ENCODE measurements at places on chromosomes 7 and 10. TPM values are rescaled to one million over a fixed set of nuclear protein-coding genes. Genes with fewer than 3 reads are reported as not detected.

Gene PLXDC2
- 26.8 TPM for total RNA-seq

Gene AASS
- total RNA-seq: 21.4 TPM

Gene GRM3
- not detected for total RNA-seq

Gene GPR37
- 0.09 TPM for total RNA-seq

Gene ANXA11
- 343 TPM for total RNA-seq

Gene NUP205
- 20.6 TPM for total RNA-seq

Gene SCART1
- 0.65 TPM for total RNA-seq

Gene EPHB6
- 0.76 TPM for total RNA-seq

Gene MSS51
- total RNA-seq: 1.7 TPM

Gene BEND7
- 12.7 TPM for total RNA-seq

Gene ZNF736
- total RNA-seq: 7.4 TPM

Gene CACNB2
- 50.5 TPM for total RNA-seq

- H3K27ac ChIP-seq: no peak overlapping the region
- DNase-seq: no peak
- peaks cover 11% of the 10 kb centered on the region for H3K4me1 ChIP-seq
- H3K4me3 ChIP-seq: peak overlapping the region; percentile 37
Measured at GRCh38 chr7:44962483-44963251, 16.1 kb downstream of the MYO1G start.

DNA sequence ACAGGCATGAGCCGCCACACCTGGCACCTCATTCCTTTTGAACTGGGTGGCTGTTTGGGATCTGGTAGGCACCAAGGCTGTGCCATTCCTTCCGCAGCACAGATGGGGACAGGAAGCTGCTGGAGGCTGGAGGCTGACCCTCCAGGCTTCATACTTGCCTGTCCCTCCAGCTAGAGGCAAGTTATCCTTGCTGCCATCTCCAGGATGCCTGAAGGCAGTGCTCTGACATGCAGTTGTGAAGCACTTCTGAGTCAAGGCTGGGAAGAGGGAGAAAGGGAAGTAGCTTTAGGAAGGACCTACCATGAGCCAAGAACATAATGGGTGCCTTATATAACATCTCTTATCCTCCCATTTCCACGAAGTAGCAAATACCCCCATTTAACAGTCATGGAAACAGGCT, 9.5 kb downstream of the MARVELD1 start:
- H3K36me3 ChIP-seq: no peaks in the 10 kb centered on the region
- H3K27ac ChIP-seq: no peak overlapping the region
- H3K4me1 ChIP-seq: peaks cover 13% of the 10 kb centered on the region
- H3K4me3 ChIP-seq: no peak overlapping the region

DNA sequence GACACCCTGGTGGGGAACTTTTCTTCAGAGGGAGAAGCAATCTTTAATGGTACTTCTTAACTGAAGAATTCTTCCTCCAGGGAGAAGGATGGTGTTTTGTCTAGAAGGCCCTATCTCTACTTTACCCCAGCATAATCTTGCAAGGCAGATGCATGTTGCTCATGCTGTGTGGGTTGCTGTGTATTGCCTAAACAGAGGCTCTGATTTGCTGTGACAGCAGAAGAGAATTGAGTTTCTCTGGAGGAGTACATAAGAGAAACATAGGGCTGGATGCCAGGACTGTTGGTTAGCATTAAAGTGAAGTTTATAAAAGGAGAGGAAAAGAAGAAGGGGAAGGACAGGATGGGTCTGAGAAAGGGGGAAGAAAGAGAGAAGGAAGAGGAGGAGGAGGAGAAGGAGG, 248.1 kb upstream of the HPS1 start:
- no peak overlapping the region for H3K27ac ChIP-seq
- no peaks in the 10 kb centered on the region for H3K4me1 ChIP-seq
- DNase-seq: no peak
- H3K4me3 ChIP-seq: no peak overlapping the region
- no peaks in the 10 kb centered on the region for H3K36me3 ChIP-seq

GRCh38 chr7:69674701-69675182, 76.5 kb downstream of the AUTS2 start:
- H3K4me1 ChIP-seq: no peaks in the 10 kb centered on the region
- DNase-seq: no peak
- H3K27ac ChIP-seq: no peak overlapping the region
- no peaks in the 10 kb centered on the region for H3K36me3 ChIP-seq
- no peaks in the 10 kb centered on the region for H3K27me3 ChIP-seq

GRCh38 chr7:94928168-94928707, 20.8 kb downstream of the PPP1R9A start:
- no peak overlapping the region for H3K27ac ChIP-seq
- H3K4me3 ChIP-seq: no peak overlapping the region
- H3K27me3 ChIP-seq: no peaks in the 10 kb centered on the region

DNA sequence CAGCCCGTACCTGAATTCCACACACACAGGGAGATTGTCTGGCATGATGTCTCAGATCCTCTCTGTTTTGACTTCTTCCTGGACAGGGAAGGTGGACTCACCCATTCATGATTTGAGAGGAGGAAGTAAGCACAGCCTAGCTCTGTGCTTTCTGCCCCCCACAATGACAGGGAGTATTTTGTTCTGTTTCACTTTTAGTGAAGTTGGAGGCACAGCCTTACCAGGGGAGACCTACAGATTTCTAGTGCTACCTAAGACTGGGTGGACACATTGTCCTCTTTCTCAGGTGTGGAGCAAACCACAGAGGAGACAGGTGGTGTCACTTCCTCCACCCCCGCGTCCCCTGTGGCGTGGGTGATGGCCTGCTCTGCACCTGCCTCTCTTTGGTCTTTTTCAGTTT, 408.6 kb upstream of the PFKP start:
- H3K36me3 ChIP-seq: no peaks in the 10 kb centered on the region
- no peak overlapping the region for H3K4me3 ChIP-seq
- H3K27me3 ChIP-seq: no peaks in the 10 kb centered on the region

DNA sequence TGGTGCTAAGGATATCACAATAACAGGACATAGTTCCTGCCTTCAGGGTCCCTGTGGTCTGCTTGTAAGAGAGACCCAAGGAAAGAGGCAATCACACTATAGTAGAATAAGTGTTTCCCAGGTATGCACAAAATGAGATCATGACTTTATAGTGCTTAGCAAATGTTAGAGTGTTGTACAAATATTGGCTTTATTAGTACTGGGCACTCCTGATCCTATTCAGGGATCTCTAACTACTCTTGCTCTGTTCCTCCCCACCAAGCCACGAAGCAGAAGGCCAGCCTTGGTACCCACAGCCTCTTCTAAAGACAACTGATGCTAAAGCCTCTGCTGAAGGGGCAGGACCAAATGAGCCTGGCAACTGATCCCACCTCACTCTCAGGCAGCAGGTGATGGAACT, 75.1 kb downstream of the HERPUD2 start:
- no peaks in the 10 kb centered on the region for H3K27me3 ChIP-seq
- H3K36me3 ChIP-seq: no peaks in the 10 kb centered on the region
- peaks cover 7% of the 10 kb centered on the region for H3K4me1 ChIP-seq
- H3K27ac ChIP-seq: no peak overlapping the region
- no peak overlapping the region for H3K4me3 ChIP-seq

DNA sequence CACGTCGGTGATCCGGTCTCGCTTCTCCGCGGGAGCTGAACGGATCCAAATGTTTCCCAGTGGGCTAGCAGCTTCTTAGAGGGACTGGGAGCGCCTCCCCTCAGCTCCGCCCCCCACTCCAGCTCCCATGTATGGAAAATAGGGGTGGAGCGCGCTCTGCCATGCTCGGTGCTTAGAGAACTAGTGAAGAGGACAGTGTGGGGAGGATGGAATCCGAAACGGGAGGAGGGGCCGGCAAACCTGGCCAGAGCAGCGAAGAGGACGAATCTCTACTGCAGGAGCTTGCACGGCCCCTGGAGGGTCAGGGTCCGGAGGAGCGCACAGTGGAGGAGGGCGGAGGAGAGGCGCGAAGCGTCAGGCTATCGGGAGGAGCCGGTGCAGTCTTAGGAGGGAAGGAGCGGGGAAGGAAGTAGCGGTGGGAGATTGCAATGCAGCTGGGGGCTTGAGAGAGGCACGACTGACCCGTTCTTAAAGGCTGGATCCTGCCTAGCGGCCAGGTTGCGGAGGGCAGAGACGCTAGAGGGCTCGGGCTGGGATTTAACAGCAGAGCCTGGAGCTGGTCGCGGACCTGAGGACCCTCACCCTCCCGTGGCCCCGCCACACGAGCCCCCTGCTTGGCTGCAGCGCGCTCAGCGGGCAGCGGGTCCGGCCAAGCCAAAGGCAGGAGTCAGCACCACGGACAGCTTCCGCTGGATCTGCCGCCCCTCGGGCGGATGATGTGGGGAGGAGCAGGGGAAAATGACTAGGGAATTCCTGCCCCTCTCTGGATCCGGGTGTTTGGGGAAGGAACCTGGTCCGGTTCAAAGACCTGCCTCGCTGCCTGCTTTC, at the start of gene PRLHR:
Gene PRLHR, minus strand, starts transcription at position 51 of the 828 bp plus-strand sequence. CDS start 404 bp downstream, outside the sequence.
- peaks cover 6% of the 10 kb centered on the region for H3K4me1 ChIP-seq
- no peaks in the 10 kb centered on the region for H3K36me3 ChIP-seq
- no peak within 1 kb of the TSS for H3K4me3 ChIP-seq

DNA sequence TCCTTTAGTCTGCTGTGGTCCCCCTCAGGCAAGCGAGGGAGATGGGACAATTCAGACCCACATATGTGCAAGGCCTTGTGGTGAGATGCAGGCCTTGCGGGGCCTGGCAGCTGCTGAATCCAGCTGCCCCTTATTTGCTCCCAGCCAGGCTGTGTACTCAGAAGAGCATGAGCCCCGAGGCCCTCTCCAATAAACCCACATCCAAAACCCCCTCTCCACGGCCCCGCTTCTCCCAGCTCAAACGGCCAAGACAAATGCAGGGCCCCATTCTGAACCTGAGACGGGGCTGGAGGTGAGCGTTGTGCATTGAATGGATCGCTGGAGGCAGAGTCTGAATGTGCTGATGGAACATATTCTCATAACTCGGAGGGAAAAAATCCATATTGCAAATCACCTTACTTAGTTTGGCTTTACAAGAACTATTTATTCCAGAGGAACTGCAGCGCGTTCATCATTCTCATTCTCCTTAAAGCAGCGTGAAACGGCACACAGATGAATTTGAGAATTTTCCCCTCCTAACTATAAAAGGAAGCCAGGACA, 169.2 kb upstream of the LYZL2 start:
- no peak for DNase-seq
- no peak overlapping the region for H3K4me3 ChIP-seq
- no peaks in the 10 kb centered on the region for H3K27me3 ChIP-seq

- H3K4me1 ChIP-seq: peaks cover 14% of the 10 kb centered on the region
- H3K36me3 ChIP-seq: no peaks in the 10 kb centered on the region
Measured at GRCh38 chr10:12844811-12845483, 156.6 kb downstream of the CCDC3 start.

GRCh38 chr7:20146451-20146850, 70.7 kb downstream of the MACC1 start:
- H3K36me3 ChIP-seq: no peaks in the 10 kb centered on the region
- H3K4me3 ChIP-seq: no peak overlapping the region
- H3K27ac ChIP-seq: no peak overlapping the region
- H3K27me3 ChIP-seq: no peaks in the 10 kb centered on the region

- no peaks in the 10 kb centered on the region for H3K36me3 ChIP-seq
- no peaks in the 10 kb centered on the region for H3K27me3 ChIP-seq
- H3K27ac ChIP-seq: no peak overlapping the region
Measured at GRCh38 chr10:14383266-14383665, 52.5 kb upstream of the FRMD4A start.

- H3K4me1 ChIP-seq: peaks cover 18% of the 10 kb centered on the region
- H3K27me3 ChIP-seq: no peaks in the 10 kb centered on the region
- DNase-seq: no peak
- H3K4me3 ChIP-seq: no peak overlapping the region
Measured at GRCh38 chr10:87519582-87519981, 14.9 kb downstream of the MINPP1 start.

DNA sequence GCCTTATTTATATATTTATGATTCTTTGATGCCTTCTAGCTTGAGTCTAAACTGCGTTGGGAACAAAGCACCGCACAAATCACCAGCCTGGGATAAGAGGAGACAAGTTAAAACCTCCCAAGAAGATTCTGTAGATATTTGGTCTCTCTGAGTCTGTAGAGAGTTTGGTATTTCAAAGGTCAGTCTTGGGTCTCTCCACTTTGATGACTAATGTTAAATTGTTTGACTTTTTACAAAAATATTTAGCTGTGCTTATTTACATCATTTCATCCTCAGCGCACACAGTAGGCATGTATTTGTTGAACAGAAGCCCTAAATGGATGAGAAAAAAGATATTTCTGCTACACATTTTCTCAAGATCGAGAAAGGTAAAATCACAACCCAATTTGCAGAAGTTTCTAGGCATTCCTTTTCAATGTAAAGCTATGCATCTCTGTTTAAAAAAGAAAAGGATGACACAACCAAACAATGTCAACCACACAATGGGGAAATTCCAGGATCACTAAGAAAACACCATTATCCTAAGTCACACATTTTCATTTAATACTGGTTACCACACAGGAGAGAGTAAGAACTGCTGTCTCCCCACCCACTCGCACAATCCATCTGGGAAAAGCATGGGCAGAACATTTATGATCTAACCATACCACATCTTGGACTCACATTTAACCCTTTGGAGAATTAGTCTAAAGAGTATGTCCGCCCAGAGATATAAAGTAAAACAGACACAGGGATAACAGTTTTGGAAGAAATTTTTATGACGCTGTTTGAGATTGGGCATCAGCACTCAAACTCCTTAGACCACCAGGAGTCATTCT, 4.4 kb downstream of the CDK6 start:
- peaks cover 60% of the 10 kb centered on the region for H3K4me1 ChIP-seq
- peak overlapping the region; percentile 89 for H3K27ac ChIP-seq
- DNase-seq: no peak
- no peaks in the 10 kb centered on the region for H3K36me3 ChIP-seq

DNA sequence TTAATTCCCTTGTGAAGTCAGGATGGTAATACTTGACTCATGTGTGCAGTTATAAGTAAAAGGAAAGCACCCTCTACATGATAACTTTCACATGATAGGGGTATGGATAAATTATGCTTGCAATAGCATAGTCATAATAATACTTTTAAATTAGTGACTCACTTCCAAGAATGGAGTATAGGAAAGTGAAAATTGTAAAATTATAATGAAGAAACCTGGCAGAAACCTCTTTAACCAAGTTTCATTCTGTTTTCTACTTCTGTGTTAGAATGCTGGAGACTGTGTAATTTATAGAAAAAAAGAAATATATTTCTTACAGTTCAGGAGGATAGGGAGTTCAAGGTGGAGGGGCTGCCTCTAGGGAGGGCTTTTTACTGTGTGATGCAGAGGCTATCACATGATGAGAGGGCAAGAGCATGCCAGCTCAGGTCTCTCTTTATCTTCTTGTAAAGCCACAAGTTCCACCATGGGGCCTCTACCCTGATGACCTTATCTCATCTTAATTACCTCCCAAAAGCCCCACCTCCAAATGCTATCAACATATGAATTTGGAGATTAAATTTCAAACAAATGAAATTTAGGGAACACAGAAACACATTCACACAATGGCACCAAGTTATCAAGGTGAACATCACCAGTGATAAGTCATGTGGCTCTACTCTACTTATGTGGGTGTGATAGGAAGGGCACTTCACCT, 43.2 kb downstream of the HDAC9 start:
- no peak overlapping the region for H3K4me3 ChIP-seq
- no peak overlapping the region for H3K27ac ChIP-seq
- no peaks in the 10 kb centered on the region for H3K27me3 ChIP-seq
- no peak for DNase-seq

- no peak for DNase-seq
- no peak overlapping the region for H3K27ac ChIP-seq
- no peak overlapping the region for H3K4me3 ChIP-seq
- no peaks in the 10 kb centered on the region for H3K36me3 ChIP-seq
- H3K27me3 ChIP-seq: no peaks in the 10 kb centered on the region
Measured at GRCh38 chr10:11724938-11725776, 17.0 kb upstream of the ECHDC3 start.

Data from heart right ventricle (tissue), 16 donors.